ENCODE measurements at places on chromosomes 5 and 9. TPM values are rescaled to one million over a fixed set of nuclear protein-coding genes. Genes with fewer than 3 reads are reported as not detected.

DNA sequence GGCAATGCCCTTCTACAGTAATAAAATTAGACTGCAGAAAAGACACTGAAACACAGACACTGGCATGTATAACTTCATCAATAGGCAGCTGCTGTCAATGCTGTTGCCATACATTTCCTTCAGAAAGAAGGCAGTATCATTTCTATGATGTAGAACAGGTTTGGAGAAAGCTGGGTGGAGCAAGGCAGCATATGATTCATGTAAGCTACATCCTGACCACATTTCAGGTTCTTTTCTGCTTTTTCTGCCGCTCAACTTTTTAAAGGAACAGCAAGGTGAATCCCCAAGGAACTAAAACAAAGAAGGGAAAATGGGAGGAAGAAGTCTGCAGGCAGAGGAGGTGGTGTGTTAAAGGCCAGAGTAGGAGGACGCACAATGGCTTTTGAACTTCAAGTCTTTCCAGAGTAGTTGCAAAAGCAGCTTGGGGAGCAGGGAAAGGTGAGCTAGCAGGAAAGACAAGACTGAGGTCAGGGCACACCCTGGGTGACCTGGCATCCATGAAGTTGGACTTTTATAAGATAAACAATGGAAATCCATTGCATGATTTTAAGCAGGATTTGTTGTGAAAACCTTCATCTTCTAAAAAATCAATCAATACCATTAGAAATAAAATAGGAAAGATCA is 142.1 kb downstream of the MED10 start:
- H3K27ac ChIP-seq: no peak overlapping the region
- no peaks in the 10 kb centered on the region for H3K4me1 ChIP-seq
- no peaks in the 10 kb centered on the region for H3K36me3 ChIP-seq
- no peak overlapping the region for H3K4me3 ChIP-seq
- no peak for DNase-seq

DNA sequence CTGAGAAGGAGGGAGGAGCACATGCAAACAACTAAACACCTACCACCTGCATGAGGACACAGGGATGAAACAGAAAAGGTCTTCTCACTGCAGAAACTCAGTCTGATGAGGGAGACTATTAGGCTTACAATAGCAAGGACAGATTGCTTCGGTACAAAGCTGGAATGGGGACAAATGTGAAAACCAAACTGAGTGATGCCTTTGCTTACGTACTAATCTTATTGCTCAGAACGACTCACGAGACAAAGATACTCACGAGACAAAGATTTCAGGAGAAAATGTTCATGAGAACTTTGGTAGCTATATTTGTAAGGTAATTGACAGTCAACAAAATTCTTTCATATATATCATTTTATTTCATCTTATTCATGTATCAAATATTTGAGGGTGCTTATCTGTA is 71.9 kb upstream of the TAF1L start:
- H3K27ac ChIP-seq: no peak overlapping the region
- no peaks in the 10 kb centered on the region for H3K36me3 ChIP-seq
- H3K27me3 ChIP-seq: no peaks in the 10 kb centered on the region
- H3K4me3 ChIP-seq: no peak overlapping the region

GRCh38 chr5:14325369-14325768 is 182.2 kb downstream of the TRIO start:
- H3K4me1 ChIP-seq: peaks cover 9% of the 10 kb centered on the region
- DNase-seq: no peak
- no peaks in the 10 kb centered on the region for H3K27me3 ChIP-seq
- no peak overlapping the region for H3K4me3 ChIP-seq
- H3K36me3 ChIP-seq: peaks cover 41% of the 10 kb centered on the region

- peaks cover 22% of the 10 kb centered on the region for H3K36me3 ChIP-seq
- peaks cover 21% of the 10 kb centered on the region for H3K4me1 ChIP-seq
- no peak for DNase-seq
- H3K4me3 ChIP-seq: peak overlapping the region; percentile 82
Measured at GRCh38 chr5:82278711-82279370, 687 bp upstream of the RPS23 start.

GRCh38 chr5:23318960-23319359 is 188.4 kb upstream of the PRDM9 start:
- no peak overlapping the region for H3K27ac ChIP-seq
- H3K4me1 ChIP-seq: no peaks in the 10 kb centered on the region
- no peak for DNase-seq
- H3K27me3 ChIP-seq: no peaks in the 10 kb centered on the region
- H3K36me3 ChIP-seq: no peaks in the 10 kb centered on the region
- no peak overlapping the region for H3K4me3 ChIP-seq

DNA sequence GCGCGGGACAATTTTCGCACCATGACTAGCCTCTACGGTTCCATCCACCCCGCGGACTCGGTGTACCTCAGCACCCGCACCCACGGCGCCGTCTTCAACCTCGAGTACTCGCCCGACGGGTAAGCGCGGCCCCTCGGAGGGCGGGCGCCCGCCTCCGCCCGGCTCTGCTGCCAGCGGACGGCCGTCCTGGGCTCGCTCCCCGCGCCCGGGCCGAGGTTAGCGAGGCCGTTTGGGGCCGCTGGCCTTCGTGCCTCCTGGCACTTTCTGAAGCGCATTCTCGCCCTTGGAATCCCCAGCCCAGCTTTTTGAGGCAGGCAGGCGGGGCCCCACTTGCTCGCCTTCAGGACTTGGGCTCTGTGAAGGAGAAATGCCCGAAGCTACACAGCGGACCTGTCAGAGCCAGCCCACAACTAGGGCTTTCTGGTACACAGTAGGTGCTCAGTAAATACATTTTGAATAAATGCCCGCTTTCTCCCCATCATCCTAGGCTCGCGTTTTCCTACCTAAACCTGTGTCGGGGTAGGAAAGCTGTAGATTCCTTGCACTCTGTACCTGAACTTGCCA is 772 bp downstream of the DCAF10 start:
- H3K36me3 ChIP-seq: peaks cover 6% of the 10 kb centered on the region
- H3K4me1 ChIP-seq: peaks cover 28% of the 10 kb centered on the region
- H3K27me3 ChIP-seq: no peaks in the 10 kb centered on the region
- H3K27ac ChIP-seq: peak overlapping the region; percentile 84
- DNase-seq: no peak
- peak overlapping the region; percentile 95 for H3K4me3 ChIP-seq

GRCh38 chr5:123965626-123966025 is 453.6 kb downstream of the CSNK1G3 start:
- H3K27me3 ChIP-seq: no peaks in the 10 kb centered on the region
- no peaks in the 10 kb centered on the region for H3K4me1 ChIP-seq
- no peak overlapping the region for H3K27ac ChIP-seq
- peaks cover 3% of the 10 kb centered on the region for H3K36me3 ChIP-seq
- H3K4me3 ChIP-seq: no peak overlapping the region
- DNase-seq: no peak

- no peak overlapping the region for H3K27ac ChIP-seq
- H3K27me3 ChIP-seq: peaks cover 22% of the 10 kb centered on the region
- DNase-seq: no peak
- H3K4me1 ChIP-seq: peaks cover 5% of the 10 kb centered on the region
Measured at GRCh38 chr9:133998915-133999595, 6.9 kb upstream of the VAV2 start.

DNA sequence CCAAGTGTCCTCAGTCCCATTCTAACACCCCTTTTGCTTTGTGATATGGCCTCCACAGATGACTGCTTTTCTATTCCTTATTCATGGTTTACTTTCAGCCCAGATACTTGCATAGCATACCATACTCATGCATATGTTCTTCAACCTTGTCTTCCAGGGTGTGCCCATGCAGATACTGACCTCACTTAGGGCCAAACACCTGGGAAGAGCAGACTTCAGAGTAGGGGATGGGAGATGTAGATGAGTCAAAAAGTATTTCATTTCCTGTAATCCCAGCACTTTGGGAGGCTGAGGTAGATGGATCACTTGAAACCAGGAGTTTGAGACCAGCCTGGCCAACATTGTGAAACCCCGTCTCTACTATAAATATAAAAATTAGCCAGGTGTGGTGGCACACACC is 58.3 kb downstream of the NRG2 start:
- H3K27me3 ChIP-seq: peaks cover 69% of the 10 kb centered on the region
- peaks cover 9% of the 10 kb centered on the region for H3K4me1 ChIP-seq
- H3K4me3 ChIP-seq: no peak overlapping the region
- no peak overlapping the region for H3K27ac ChIP-seq

DNA sequence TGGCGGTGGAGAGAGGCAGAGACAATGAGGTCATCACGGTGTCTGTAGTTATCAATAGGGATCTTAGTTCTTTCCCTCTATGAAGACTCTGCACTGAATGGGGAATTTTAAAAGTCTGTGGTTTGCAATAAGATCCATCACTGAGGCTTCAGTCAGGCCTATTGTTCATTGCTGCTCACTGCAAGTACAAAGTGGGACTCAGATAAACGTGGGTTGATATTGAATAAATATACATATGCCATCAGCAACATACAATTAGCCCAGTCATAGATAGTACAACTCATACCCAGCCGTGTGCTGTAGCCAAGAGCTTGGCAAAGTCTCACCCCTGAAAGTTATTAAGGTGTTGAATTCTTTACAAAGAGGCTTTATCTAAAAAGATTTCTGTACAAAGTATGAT is 88.4 kb downstream of the ENC1 start:
- H3K4me3 ChIP-seq: no peak overlapping the region
- peaks cover 10% of the 10 kb centered on the region for H3K4me1 ChIP-seq
- H3K27ac ChIP-seq: no peak overlapping the region
- H3K27me3 ChIP-seq: no peaks in the 10 kb centered on the region
- H3K36me3 ChIP-seq: no peaks in the 10 kb centered on the region
- DNase-seq: no peak

GRCh38 chr9:109094268-109094667 is 25.5 kb downstream of the TMEM245 start:
- no peaks in the 10 kb centered on the region for H3K27me3 ChIP-seq
- DNase-seq: no peak
- peaks cover 24% of the 10 kb centered on the region for H3K36me3 ChIP-seq
- peak overlapping the region; percentile 61 for H3K27ac ChIP-seq

Gene ITGA2
- 4.1 TPM for total RNA-seq
